Activated gamma-delta T cell (primary cell): ENCODE measurements at places on chromosomes 13 and 19.

GRCh38 chr13:65638572-65639168 is 1591.5 kb downstream of the PCDH9 start:
- DNase-seq = no peak

GRCh38 chr13:113585896-113586295 is 1.3 kb downstream of the TFDP1 start:
- no peak for DNase-seq

DNA sequence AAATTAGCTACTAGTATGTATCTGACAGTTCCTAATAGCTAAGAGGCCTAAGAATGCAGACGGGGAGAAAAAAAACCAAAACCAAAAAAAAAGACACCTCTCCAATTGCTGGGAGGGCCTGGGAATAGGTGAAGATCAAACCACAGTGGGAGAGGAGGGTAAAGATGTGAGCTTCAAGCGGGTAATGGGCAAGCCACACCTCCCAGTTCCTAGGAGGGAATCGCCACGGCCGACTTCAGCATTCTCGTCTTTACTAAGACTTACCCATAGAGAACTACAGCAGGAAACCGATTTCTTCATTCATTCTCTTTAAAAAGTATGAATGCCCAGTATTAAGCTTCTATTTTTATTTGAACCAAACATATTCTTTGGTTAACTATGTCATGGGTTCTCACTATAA is 5.6 kb upstream of the EEF1AKMT1 start:
- no peak for DNase-seq

GRCh38 chr13:47545201-47546024 is 455.7 kb downstream of the SUCLA2 start:
- no peak for DNase-seq

GRCh38 chr13:20547479-20547908 is 19.5 kb upstream of the IFT88 start:
- no peak for DNase-seq
